Naive thymus-derived CD8-positive, alpha-beta T cell (primary cell): ENCODE measurements at places on chromosomes 12 and 14. TPM values are rescaled to one million over a fixed set of nuclear protein-coding genes. Genes with fewer than 3 reads are reported as not detected.
A peak's percentile ranks its signal among the peaks of the same experiment; 100 is the strongest.

Gene RNASE1
- 10.3 TPM for total RNA-seq

Gene NUP37
- total RNA-seq, result 20.5 TPM

Gene OR4E2
- total RNA-seq, result not detected

Gene CD27
- total RNA-seq, result 150 TPM

Gene C12orf54
- total RNA-seq, result not detected

Gene PRPH
- total RNA-seq, result not detected

Gene TAS2R10
- 1.3 TPM for total RNA-seq

Gene CCDC177
- total RNA-seq, result not detected

Gene CCDC38
- 0.88 TPM for total RNA-seq

GRCh38 chr14:29316936-29317335 lies 550.3 kb downstream of the FOXG1 start:
- DNase-seq, result no peak
- no peaks in the 10 kb centered on the region for H3K27me3 ChIP-seq
- peaks cover 4% of the 10 kb centered on the region for H3K36me3 ChIP-seq
- H3K27ac ChIP-seq, result no peak overlapping the region
- H3K4me3 ChIP-seq, result no peak overlapping the region

- H3K27ac ChIP-seq, result no peak overlapping the region
- no peak overlapping the region for H3K4me3 ChIP-seq
- no peak for DNase-seq
Measured at GRCh38 chr14:36316131-36316530, 4.3 kb downstream of the MBIP start.

- no peak overlapping the region for H3K27ac ChIP-seq
- H3K4me3 ChIP-seq, result no peak overlapping the region
- H3K27me3 ChIP-seq, result peaks cover 20% of the 10 kb centered on the region
- no peaks in the 10 kb centered on the region for H3K4me1 ChIP-seq
Measured at GRCh38 chr12:5138845-5139244, 95.2 kb downstream of the KCNA5 start.

DNA sequence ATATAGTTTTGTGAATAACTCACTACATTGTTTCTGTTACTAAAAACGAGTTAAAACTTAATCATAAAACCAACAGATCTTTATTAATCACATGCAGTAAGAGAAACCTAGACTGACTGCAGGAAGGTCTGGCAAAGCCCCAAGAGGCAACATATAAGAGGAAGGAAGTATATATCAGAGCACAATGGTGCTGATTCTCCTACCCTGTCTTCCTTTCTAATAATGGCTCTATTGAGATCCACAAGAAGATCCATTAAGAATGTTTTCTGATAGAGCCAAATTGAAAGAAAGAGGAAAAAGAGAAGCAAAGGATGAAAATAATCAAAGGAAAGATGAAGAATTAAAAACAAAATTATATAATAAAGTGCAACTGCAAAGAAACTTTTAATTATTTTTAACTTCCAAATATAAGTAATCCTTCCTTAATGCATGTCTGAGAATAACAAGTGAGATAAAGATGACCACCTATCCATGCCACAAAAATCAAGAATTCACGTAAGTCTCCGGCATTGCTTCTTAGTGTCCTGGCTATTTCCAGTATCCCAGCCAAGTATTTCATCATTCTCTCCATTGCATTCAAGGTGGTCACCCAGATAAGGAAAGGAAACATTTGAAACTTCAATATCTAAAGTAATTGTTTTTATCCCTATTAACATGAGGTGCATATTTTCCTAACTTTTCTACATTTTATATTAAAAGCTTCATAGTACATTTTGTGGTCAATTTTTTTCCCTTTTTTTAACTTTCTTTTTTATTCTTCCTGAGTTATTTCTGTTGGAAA lies 62.2 kb downstream of the SOX5 start:
- DNase-seq, result no peak
- no peaks in the 10 kb centered on the region for H3K4me1 ChIP-seq
- H3K27me3 ChIP-seq, result no peaks in the 10 kb centered on the region
- H3K36me3 ChIP-seq, result no peaks in the 10 kb centered on the region

DNA sequence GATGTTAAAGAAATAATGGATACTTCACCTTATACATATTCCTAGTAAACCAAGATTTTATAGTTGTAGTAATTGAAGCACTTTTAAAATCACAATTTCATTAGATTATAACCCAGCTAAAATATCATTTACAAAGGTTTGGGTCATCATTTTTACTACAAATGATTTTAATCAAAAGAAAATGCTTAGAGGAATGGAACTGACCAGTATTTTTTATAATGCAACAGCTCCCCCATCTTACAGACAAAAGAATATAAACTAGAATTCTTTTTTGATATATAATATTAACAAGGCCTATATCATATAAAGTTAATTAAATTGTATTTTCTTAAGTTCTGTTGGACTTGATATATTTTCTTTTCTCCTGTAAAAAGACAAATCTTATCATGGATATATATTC lies 20.4 kb upstream of the LRFN5 start:
- DNase-seq, result no peak
- no peak overlapping the region for H3K4me3 ChIP-seq
- H3K36me3 ChIP-seq, result no peaks in the 10 kb centered on the region
- no peaks in the 10 kb centered on the region for H3K4me1 ChIP-seq
- no peak overlapping the region for H3K27ac ChIP-seq

DNA sequence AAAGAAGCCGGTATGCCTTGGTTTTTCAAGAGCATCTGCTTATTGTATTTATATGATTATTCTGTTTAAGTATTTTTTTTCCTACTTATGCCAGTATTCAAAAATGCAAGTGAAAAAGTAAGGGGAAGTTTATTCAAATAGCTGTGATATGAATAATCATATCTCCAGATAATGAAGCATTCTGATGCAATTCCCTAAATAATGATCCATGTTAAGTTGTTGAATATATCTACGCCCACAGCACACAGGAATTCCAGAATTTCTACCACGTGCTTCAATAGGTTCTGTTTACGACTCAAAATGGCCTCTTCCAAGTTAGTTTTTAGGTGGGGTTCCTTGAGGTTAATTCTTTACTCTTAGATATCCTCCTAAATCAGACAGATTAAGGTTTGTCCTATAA lies 208.3 kb downstream of the NAV3 start:
- no peak overlapping the region for H3K27ac ChIP-seq
- H3K36me3 ChIP-seq, result no peaks in the 10 kb centered on the region
- no peak for DNase-seq
- H3K4me3 ChIP-seq, result no peak overlapping the region
- H3K4me1 ChIP-seq, result no peaks in the 10 kb centered on the region

DNA sequence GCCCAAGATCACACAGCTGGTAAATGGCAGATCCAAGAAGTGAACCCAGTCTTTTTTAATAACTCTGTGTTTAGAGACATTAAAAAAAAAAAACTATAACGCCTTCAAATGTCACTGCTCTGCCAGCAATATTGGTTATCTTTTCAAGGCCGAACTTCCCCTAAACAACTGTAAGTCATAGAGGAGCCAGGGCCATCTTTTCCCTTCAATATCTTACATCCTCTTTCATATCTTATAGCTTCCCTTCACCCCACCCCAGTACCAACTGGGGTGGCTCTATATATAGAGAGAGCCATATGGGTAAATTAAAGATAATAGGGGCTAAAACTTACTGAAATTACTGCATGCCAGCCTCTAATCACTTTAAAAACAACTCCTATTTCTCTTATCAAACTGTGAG lies 100.2 kb downstream of the STAB2 start:
- H3K27ac ChIP-seq, result no peak overlapping the region
- H3K4me1 ChIP-seq, result no peaks in the 10 kb centered on the region
- H3K36me3 ChIP-seq, result no peaks in the 10 kb centered on the region
- H3K27me3 ChIP-seq, result peaks cover 9% of the 10 kb centered on the region
- no peak for DNase-seq

- H3K4me1 ChIP-seq, result no peaks in the 10 kb centered on the region
- no peak for DNase-seq
- H3K27ac ChIP-seq, result no peak overlapping the region
Measured at GRCh38 chr14:47744155-47744554, 68.8 kb upstream of the MDGA2 start.

DNA sequence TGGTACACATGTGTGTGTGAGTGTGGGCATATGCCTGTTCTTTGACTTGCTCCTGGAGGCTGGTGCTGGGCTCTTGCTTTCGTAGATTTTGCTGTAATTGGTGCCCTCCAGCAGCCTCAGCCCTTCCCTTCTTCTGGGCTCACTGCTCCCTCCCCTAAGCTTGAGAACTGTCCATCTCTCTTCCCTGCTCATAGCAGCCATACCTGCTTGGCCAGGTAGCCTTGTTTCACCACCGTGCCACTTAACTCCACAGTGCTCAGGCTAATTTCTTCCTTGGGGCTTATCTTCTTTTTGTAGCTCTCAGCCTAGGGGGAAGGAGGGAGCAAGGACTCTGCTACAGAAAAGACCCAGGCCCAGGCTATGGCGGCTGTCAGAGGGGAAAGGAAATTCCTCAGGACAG lies 19.8 kb downstream of the PLEK2 start:
- H3K4me1 ChIP-seq, result peaks cover 4% of the 10 kb centered on the region
- H3K27me3 ChIP-seq, result no peaks in the 10 kb centered on the region
- no peak for DNase-seq
- H3K36me3 ChIP-seq, result no peaks in the 10 kb centered on the region
- no peak overlapping the region for H3K4me3 ChIP-seq

DNA sequence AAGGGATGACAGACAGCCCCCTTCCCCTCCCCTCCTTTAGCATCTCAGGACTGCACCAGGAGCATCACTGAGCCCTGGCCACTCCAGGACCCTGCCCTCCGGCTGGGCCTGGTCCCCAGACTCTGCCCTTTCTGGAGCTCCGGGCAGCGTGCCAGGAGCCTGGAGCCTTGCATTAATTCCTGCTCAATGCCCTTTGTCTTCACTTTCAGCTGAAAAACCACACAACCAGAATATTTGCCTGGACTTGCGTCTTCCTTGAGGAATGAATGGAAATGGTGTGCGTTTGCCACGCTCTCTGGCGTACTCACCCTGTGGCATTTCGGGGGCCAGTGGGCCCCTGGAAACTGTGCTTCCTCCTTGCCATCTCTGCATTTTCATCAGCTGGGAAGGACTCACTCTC lies 8.5 kb upstream of the RFLNA start:
- H3K4me3 ChIP-seq, result no peak overlapping the region
- H3K36me3 ChIP-seq, result no peaks in the 10 kb centered on the region
- H3K27me3 ChIP-seq, result peaks cover 28% of the 10 kb centered on the region
- no peak for DNase-seq
- H3K27ac ChIP-seq, result no peak overlapping the region
- H3K4me1 ChIP-seq, result no peaks in the 10 kb centered on the region

GRCh38 chr14:104392396-104393198 lies 187.0 kb upstream of the C14orf180 start:
- peaks cover 40% of the 10 kb centered on the region for H3K4me1 ChIP-seq
- peak overlapping the region; percentile 79 for H3K4me3 ChIP-seq
- H3K36me3 ChIP-seq, result no peaks in the 10 kb centered on the region
- H3K27me3 ChIP-seq, result no peaks in the 10 kb centered on the region
- DNase-seq, result no peak

GRCh38 chr14:71328183-71328582 lies 420.9 kb downstream of the PCNX1 start:
- no peak for DNase-seq
- H3K4me1 ChIP-seq, result peaks cover 32% of the 10 kb centered on the region
- H3K4me3 ChIP-seq, result no peak overlapping the region
- H3K27me3 ChIP-seq, result no peaks in the 10 kb centered on the region

DNA sequence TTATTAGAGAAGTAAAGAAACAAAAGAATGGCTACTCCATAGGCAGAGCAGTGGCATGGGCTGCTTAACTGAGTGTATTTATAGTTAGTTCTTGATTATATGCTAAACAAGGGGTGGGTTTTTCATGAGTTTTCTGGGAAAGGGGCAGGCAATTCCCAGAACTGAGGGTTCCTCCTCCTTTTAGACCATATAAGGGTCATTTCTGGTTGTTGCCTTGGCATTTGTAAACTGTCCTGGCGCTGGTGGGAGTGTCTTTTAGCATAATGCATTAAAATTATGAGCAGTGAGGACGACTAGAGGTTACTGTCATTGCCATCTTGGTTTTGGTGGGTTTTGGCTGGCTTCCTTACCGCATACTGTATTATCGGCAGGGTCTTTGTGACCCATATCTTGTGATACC lies 40.1 kb downstream of the CCDC60 start:
- no peak overlapping the region for H3K27ac ChIP-seq
- H3K4me3 ChIP-seq, result no peak overlapping the region
- H3K4me1 ChIP-seq, result no peaks in the 10 kb centered on the region
- DNase-seq, result no peak
- H3K36me3 ChIP-seq, result no peaks in the 10 kb centered on the region
- no peaks in the 10 kb centered on the region for H3K27me3 ChIP-seq

DNA sequence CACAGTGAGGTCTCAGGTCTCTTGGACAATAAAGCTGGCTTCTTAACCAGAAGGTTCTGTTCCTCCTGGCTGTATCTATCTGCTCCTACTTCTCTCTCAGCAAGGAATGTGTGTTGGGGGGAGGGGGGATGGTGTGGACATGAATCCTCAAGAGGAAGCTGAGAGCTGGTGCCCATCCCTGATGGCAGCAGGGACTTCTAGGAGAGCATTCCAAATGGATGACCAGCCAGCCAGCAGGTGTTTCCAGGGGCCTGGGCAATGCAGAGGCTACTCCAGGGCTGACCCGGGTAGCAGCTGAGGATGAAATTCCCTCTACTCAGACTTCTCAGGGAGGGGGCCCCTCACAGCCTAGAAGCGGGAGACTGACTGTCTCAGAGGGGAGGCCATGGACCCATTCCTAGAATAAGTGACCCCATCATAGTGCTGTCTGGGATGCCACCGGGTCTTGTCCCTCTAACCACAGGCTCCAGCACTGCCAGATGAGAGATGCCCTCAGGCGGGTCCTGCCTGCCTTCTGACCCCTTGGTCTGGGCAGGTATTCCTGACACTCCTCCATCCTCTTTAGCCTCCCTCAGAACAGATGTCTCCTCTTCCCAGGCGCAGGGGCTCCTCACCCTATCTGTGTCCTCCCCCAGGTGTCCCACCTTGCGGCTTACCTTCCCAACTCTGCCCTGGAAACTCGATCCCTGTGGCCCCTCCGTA lies 1.2 kb downstream of the RAB15 start:
- no peak for DNase-seq
- no peaks in the 10 kb centered on the region for H3K27me3 ChIP-seq
- no peaks in the 10 kb centered on the region for H3K36me3 ChIP-seq
- H3K4me3 ChIP-seq, result peak overlapping the region; percentile 79
- peak overlapping the region; percentile 44 for H3K27ac ChIP-seq
